ENCODE measurements at places on chromosomes 4 and X.

GRCh38 chrX:130173190-130173895 is 1.6 kb downstream of the RAB33A start:
- peak; percentile 34 for DNase-seq

DNA sequence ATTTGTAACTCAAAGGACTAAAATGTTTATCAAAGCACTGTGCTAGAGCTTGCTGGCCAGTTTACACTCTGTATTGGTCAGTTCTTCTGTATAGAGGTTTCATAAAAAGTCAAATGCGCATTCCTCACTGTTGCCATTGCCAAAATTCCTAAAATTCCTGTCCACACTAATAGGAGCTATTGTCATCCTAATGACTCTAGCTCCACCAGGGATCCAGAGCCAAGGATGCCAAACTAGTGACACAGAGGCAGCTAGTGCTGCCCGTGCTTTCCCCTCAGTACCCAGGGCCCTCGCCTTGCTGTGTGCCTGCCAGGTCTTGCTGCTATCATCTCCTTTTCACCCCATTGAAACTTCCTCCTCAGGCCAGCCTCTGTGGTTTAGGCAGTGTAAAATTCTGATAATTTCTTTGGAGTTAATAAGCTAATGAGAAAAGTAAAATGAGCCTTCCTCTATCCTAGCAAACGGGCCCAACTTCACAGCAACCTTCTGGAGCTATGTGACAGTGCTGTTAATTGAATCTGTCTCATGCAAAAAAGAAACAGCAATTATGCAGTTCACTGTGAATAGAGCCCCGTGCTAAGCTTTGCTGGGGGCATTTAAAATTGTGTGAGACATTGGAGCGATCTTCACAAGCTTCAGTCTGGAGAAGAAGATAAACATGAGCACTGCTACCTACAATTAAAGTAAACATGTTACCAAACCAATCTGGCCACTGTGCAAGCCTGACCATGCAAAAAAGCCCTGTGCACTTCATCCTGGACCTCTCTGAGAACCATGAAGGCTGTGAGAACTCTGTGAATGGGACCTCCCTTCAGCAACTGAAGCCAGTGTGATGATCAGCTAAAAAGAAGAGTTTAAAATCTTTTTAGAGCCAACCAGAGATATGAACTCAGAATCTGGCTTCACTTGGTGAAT is 43.1 kb upstream of the FGF2 start:
- no peak for DNase-seq

DNA sequence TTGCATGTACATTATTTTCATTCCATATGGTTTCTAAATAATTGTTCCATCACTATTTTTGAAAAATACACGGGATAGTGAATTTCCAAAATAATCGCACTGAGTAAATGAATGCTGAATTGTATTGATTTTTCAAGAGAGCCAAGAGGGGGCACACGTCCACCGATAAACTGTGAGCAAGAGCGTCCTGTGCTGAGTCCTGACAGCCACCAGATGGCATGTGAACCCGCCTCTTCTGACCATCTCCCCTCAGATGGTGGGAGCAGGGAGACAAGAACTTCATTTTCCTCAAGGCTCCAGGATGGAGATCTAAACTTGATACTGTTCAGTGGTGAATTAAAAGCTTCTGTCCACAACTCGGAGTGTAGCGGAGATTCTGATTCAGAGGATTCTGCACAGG is 30.6 kb upstream of the IL9R start:
- peak; percentile 11 for DNase-seq

DNA sequence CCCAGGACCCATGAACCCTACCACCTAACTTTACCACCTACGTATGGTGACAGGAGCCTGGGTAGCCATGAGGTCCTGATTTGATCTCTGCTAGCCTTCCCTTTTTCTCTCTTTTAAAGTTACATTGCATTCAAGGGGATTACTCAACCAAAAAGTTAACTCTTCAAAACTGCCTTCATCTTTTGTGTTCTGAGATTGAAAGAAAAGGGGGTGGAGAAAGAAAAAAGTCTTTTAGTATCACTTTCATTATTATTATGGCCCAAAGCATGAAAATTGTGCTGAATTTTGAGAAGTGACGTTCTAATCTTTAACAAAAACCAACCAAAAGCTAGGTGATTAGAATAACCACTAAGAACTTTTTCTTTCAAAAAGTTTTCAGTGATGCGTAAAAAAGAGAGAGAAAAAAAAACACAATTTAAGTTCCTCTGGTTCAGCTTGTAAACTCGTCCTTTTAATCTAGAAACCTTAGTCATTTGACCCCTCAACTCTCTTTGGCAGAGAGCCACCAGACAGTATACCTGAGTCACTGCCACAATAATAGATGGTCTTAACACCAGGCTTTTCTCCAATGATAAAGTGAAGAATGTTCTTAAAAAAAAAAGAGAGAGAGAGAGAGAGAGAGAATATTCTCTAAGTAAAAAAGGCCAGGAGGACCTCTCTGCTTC is 347.4 kb upstream of the FGF13 start:
- DNase-seq, result no peak

- DNase-seq, result no peak
Observed at GRCh38 chrX:40154250-40154852, 56.6 kb upstream of the BCOR start.

All from activated T-cell treated with anti-CD3 and anti-CD28 coated beads for 48 hours (primary cell).